ENCODE measurements at places on chromosomes 16 and 17.

DNA sequence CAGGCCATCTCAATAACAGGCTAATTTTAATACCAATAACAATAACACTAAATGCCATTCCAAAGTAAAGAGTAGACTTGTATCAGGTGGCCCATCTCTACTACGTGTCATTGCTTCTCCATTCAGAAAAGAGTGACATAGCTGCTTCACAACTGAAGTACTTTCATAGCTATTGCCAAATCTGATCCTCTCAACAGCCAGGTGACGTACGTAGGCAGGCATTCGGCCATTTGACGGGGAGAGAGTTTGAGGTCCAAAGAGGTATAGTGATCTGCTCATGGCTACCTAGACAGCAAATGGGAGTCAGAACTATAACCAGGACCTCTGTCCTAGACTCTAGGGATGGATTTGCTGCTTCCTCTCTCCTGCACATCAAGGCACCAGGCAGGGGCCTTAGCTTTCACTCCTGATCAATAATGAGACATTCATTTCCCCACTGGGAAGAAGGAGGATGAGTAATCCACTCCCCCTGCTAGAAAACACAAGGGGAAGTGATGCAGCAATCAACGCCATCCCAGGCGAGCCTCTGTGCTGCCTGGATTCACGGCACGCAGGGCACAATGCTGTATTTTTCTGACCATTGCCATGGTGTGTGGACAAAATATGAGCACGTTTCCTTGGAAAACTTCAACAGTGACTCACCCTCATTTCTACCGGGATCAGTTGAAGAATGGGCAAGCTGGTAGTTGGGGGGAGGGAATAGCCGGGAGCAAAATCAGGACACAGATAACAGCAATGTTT lies 80.9 kb downstream of the SPACA3 start:
- DNase-seq, result no peak

- no peak for DNase-seq
Measured at GRCh38 chr17:36544044-36544306, 744 bp upstream of the GGNBP2 start.

DNA sequence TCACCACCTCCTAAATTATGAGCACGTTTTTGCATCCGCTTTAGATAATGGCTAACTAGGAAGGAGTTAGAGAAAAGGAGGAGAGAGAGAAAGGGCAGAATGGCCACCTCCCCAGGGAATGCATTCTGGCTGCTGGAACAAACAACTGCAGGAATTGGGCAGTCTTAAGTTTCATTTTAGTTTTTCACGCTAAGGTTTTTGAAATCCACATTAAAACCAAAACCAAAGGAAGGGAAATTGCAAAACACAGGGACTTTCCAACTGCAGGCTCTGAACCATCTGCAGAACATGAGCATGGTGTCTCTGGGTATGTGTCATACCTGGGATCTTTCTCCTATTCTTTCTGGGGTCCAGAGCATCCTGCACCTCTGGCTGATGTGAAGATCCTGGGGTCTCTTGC lies 12.1 kb upstream of the CCL8 start:
- DNase-seq, result no peak

DNA sequence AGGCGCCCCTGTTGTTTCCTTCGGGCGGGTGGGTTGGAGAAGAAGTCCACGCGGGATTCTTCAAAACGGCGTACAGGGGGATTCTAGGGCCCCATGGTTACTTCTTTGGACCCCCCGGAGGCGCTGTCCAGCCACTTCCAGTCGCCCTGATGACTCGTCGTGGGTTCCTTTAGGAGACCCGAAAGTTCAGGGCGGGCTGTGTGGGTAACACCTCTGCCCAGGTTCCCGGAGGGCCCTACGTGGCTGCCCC lies 716 bp upstream of the HIC1 start:
- DNase-seq, result no peak

DNA sequence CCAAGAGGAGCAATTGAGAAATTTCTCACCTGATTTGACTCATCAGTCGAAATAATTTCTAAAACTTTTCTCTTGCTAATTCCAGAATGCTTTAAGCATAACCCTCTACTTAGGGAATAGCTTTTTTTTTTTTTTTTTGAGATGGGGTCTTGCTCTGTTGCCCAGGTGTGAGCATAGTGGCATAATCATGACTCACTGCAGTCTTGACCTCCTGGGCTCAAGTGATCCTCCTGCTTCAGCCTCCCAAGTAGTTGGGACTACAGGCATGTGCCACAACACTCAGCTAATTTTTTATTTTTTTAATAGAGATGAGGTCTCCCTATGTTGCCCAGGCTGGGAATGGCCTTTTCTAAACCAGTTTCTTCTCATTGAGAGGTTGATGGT lies 13.7 kb upstream of the NFATC3 start:
- no peak for DNase-seq

GRCh38 chr17:63983320-63983719 lies 10.6 kb upstream of the SCN4A start:
- DNase-seq, result no peak

DNA sequence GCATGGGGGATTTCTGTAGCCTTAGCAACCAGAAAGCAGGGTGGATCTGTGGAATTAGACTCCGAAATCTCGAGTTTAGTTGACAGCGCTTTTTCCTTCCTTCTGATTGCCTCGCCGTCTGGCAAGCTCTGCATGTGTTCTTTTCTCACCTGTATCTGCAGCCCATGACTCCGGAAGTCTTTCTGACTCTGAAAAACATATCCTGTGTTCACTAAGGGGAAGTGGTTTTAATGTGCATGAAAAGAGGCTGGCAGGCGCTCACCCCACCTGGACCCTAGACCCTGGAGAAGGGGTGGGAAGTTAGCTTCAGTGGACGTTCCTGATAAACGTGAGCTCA lies 158.5 kb downstream of the RPTOR start:
- no peak for DNase-seq

DNA sequence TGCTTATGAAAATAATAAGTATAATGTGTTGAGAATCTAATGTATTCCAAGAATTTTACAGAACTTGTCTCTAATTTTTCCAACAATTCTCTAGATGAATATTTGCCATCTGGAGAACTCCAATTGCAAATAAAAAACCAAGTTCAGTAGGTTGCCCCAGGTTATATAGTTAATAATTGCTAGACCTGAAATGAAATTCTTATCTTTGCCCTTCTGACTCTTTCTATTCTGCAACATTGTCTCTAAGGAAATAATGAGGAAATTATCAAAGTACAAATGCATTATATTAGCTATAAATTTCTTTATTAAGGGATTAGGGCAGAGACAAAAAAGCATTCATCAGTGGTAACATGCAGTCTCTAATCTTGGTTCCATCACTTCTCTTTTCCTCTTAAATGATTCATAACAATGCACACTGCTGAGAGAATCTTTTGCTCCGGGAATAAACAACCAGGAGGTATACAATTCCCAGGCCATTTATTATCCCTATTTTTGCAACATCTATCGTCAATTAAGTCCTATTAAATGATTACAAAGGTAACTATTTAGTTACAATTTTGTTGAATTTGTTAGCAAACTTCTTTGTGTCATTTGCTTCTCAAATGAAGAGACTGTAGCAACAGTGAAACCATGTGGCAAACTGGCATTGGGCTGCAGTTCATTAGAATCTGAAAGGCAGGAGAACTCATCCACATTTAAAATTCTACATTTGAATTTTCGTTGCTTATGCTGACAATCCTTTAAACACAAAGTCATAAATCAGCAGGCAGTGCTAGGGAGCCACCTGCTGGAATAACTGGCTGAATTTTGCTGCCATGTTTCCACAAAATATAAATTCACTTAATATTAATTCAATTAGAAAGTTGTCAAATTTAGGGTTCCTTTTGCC lies 349.6 kb downstream of the KIF2B start:
- no peak for DNase-seq

GRCh38 chr16:24102209-24102660 lies 153.9 kb upstream of the CACNG3 start:
- DNase-seq, result no peak

- no peak for DNase-seq
Measured at GRCh38 chr17:5672815-5673430, 88.6 kb upstream of the NLRP1 start.

- DNase-seq, result no peak
Measured at GRCh38 chr16:66469291-66469946, 42.3 kb downstream of the BEAN1 start.

DNA sequence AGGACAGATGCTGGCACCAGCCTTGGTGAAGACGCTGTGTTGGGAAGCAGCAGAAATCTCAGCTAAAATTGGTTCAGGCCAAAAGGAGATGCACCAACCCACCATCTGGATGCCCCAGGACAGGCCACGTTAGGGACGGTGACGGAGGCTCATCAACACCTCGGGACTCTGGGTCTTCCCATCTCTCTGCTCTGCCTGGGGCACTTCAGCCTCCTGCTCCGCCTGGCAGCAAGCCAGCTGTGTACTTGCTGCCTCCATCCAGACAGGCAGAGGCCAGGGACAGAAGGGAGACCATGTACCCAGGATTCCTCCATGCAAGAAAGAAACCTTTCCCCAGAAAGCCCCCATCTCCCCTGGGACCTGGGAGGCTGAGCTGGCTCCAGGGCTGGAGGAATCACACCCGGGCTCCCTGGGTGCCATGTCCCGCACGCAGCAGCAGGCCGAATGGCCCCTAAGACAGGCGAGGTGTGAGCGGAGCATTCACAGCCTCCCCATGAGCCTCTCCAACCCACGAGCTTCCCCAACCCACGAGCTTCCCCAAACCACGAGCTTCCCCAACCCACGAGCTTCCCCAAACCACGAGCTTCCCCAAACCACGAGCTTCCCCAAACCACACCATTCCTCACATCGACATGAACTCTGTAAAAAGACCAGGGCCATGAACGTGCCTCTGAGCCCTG lies 274.5 kb downstream of the C16orf95 start:
- no peak for DNase-seq

DNA sequence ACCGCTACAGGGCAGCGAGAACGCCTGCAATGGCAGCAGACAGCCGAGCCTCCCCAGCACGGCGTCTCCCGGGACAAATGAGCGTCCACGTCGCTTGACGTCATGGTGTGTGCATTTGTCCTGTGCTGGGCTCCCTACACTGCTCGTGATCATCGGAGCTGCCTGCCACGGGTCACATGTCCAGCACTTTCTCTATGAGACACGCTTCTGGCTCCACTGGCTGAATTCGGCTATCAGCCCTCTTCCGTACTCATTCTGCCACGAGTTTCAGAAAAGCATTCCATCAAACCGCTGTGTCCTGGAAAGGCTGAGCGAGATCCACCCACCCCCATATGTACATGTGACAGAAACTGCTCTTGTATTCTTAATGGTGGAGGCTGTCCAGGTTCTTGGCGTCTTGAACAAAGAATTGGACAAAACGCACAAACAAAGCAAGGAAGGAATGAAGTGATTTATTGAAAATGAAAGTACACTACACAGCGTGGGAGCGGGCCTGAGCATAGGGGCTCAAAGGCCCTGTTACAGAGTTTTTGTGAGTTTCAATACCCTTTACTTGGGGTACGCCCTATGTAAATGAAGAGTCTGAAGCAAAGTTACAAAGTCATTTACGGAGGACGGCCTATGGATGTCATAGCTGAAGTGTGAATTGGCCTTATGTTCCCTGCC lies 28.5 kb upstream of the SHCBP1 start:
- DNase-seq, result no peak

DNA sequence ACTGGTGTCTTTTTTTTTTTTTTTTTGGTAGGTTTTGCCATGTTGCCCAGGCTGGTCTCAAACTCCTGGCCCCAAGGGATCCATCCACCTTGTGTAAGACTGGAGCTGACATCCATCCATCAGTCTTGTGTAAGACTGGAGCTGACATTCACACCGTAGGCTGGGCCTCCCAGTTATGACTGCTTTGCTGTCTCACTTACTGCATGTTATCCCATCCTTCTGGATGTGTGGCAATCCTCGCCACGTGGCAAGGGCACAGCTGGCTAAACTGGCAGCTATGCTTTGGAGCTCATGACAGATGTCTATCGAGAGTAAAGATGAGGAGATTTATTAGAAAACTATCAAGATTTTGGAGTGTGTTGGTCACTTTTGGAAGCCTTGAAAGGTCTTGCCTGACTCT lies 115.1 kb downstream of the ABCA8 start:
- no peak for DNase-seq

- DNase-seq, result no peak
Measured at GRCh38 chr17:29129731-29130130, 50.5 kb downstream of the MYO18A start.

- DNase-seq, result no peak
Measured at GRCh38 chr17:74768069-74768762, 7.9 kb downstream of the NAT9 start.

DNA sequence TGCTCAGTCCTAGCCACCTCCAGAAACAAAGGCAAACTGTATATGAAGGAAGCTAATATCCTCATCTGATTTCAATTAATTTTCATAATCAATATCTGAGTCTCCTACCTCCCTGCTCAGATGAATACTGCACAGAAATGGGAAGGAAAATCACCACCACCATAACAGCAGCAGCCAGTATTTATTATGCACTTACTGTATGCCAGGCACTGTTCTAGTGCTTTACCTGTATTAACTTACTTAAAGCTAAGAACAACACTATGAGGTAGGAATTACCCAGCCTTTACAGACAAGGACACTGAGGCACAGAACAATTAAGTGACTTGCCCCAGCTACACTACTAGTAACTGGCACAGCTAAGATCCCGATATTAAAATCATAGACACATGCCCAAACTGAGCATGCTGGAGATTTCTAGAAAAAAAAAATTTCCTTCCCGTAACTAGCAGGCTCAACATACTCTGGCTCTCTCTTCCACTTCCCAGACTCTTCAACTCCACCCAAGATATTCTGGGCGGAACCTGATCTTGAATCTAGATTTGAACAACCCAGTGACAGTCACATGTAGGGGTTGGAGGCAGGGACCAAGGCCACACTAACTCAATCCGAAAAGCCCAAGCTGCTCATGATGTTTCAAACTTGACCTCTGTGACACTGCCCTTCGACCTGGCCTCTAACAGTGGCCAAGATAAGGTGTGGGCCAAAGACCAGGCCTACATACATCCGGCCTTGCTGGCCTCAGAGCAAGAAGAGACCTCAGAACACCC lies 3.9 kb downstream of the TRIM25 start:
- no peak for DNase-seq

GRCh38 chr16:30924913-30925631 lies 1.7 kb downstream of the FBXL19 start:
- no peak for DNase-seq

DNA sequence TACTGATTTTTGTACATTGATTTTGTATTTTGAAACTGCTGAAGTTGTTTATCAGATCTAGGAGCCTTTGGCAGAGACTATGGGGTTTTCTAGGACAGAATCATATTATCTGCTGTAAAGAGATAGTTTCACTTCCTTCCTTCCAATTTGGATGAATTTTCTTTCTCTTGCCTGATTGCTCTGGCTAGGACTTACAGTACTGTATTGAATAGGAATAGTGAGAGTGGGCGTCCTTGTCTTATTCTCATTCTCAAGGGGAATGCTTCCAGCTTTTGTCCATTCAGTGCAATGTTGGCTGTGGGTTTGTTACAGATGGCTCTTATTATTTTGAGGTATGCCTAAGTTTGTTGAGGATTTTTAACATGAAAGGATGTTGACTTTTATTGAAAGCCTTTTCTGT lies 290.1 kb downstream of the MAP2K4 start:
- no peak for DNase-seq

Data from stimulated activated CD8-positive, alpha-beta memory T cell treated with anti-CD3 and anti-CD28 coated beads, Interleukin-4, amount 100 ng/mL, for 24 hours (primary cell).